ENCODE measurements at places on chromosomes 4 and X.

DNA sequence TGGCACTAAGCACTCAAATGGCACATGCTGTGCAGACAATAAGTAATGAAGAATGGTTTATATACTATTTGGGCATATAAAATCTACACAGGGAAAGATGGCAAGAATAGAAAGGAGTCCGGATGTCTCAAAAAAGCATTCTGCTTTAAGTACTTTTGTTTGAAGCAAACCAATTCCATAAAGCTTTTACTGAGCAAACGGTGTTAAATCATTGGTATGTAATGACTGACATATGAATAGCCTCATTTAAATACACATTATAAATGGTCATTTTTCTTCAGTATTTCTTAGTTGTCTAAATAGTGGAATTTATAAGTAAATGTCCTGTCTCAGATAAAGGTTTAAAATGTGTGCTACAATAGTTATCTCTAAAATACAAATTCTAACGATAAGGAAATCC lies 6.0 kb downstream of the FBXO8 start:
- no peak for DNase-seq

DNA sequence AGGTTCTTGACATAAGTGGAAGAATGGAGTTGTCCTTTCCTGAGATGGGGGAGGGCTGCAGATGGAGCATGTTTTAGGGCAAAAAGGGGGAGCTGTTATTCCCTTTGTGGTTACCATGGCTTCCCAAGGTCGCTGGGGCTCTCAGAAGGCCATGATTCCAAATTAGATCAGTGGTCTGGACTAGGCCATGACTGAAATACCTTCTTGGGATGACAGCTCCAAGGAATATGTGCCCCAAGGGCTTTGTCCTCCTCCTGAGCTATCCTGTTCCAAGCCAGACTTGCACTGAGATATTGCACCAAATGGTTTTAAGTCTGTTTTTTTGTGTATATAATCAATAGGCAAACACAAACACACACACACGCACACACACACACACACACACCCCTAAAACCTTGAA lies 3.0 kb upstream of the RBPJ start:
- no peak for DNase-seq

DNA sequence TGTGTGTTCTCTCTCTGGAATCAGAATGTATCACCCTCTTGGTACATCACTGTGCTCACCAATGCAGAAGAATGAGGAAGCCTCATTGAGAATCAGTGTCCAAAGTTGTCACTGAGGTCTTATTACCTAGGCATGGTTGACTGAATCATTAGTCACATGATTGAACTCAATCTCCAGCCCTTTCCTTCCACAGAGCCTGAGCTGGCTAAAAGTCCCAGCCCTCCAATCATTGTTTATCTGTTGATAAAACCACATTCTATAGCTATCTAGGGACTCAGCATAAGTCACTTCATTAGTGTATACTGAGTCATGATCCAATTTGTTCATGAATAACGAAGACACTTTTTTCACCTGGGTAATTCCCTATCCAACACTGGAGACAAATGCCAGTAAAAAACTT lies 396.8 kb downstream of the TRAM1L1 start:
- DNase-seq = no peak

DNA sequence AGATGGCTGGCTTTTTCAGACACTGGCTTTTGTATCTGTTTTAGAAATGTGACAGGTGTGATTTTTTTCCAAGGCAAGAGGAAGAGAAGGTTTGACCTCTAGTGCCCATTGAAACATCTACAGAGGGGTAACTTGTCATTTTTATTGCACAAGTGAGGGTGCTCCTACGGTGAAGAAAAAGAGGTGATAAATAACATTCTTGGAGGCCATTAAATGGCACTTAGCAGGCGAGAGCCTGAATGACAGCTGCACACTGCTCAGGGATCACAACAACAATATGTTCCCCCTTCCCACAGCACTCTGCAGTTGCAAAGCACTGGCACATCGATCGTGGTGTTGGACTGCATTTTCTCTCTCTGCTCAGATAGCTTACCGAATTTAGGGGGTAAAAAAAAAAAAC lies 22.9 kb downstream of the FAM184B start:
- no peak for DNase-seq

DNA sequence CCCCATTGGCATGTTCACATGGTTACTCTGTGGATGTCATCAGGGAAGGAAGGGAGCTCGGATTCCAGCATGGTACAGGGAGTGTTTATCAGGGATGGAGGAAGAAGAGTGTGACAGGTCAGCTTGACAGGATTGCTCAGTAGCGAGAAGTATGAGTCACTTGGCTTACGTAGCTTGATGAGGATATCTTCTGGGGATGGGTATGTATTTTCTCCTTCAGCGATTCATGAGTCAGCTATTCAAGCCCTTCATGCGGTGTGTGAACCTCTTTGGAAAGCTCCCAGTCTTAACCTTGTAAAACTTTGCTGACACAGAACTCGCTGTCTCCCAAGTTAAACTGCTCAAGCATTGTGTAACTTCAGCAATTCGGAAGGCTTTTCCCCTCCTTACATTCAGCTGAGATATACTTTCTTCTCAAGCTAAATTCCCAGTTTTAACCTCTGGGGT lies 275.4 kb downstream of the ARHGAP10 start:
- no peak for DNase-seq

GRCh38 chr4:181085557-181085956 lies 1157.6 kb upstream of the TENM3 start:
- no peak for DNase-seq

- no peak for DNase-seq
These were observed 102.6 kb downstream of the APBB2 start for GRCh38 chr4:41111791-41112190.

- DNase-seq = no peak
These were observed 71.1 kb downstream of the CCSER1 start for GRCh38 chr4:90198086-90198847.

GRCh38 chr4:20445933-20446723 lies 194.4 kb downstream of the SLIT2 start:
- DNase-seq = no peak

DNA sequence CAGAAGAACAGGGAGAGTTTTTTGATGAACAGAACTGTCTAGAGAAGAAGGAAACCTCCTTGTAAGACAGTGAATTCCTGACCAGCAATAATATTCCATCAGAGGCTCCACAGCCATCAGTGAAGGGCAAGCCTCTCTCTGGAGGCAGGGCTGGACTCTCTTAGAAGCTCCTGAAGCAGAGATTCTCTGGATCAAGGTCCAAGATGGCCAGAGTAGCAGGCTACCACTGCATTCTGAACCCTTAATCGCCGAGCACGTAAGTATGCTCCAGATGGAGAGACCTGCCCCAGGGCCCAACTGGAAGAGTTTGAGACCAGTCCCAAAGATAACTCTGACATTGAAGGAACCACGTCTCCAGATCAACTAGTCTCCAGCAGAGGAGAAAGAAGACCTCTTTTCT lies 16.4 kb downstream of the GABRE start:
- DNase-seq = no peak

- DNase-seq = no peak
These were observed 38.1 kb upstream of the ARSH start for GRCh38 chrX:2967998-2968909.

- no peak for DNase-seq
These were observed 82.4 kb upstream of the MTM1 start for GRCh38 chrX:150486011-150486410.

DNA sequence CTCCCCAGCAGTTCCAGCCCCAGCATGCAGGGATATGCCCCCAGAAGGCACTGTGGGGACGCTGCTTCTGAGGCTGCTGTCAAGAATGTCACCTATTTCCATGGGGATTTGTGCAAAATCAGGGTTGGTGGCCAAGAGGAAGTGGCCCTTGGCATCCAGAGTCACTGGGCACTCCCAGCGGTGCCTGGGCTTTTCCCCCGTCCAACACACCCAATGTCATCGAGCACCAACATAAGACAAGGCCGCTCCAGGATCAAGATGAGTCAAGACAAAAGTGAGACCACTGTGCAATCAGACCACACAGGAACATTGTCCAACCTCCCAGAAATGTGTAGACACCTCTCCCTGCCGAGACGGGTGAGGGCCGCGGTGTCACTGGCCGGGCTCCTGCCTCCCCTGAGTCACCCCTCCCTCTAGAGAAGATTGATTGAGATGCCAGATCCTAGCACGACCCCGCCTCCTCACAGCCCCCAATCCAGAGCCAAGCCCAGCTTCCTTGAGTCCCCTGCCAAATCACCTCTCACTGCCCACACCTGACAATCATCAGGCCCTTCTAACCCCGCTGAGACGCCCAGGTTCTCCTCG lies 194.3 kb downstream of the AFAP1 start:
- no peak for DNase-seq

- no peak for DNase-seq
These were observed 98.1 kb downstream of the MGST2 start for GRCh38 chr4:139763672-139764071.

- no peak for DNase-seq
These were observed 15.7 kb downstream of the ATP8A1 start for GRCh38 chr4:42641161-42641560.

DNA sequence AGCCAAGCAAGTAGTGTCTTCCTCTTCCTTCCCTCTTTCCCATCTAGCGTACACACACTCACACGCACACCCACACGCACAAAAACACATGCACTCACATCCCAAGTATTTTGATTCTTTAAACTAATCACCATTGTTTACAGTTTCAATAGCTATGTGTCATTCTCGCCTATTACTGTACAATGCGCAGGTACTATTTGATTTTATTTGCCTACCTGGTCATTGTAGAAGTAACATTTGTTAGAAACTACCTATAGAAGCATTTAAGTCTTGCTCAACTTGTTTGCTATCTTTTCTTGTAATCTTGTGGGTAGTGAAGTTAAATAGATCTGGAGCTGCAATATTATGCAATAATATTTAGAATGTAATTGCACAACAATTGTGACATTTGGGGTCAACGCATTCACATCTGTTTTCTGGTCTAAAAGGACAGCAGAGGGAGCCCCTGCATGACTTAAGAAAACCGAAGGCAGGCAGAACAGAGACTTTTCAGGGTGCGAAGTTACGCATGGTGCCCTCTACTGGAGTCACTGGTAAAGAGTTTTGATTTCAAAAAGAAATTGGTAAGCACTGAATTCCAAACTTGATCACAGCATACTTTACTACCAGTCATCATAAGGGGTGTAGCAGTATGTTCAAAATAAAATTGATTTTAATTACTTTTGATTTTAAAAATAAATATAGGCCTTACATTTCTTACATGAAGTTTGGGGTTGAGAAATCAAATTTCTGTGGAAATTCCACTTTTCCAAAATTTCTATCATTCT lies 503.3 kb upstream of the FAM241A start:
- DNase-seq = peak; percentile 54

DNA sequence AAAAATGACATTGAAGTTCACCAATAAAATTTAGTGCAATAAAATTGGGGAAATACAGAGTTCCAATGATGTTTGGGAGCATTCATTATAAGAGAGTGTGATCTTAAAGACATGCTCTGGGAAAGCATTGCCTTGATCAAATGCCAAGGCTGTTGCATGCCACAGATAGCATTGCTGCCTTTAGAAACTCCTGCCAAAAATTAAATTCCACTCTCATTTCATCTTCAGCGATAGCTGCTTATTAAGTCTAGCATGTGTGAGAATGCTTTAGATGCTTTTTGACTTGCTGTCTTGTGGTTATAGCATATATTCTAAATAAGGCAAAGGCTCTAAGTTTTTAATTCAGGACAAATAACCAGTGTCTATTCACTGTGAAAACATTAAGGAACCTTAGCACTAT lies 49.3 kb downstream of the NPNT start:
- no peak for DNase-seq

GRCh38 chr4:43864616-43865146 lies 583.9 kb downstream of the KCTD8 start:
- DNase-seq = no peak

DNA sequence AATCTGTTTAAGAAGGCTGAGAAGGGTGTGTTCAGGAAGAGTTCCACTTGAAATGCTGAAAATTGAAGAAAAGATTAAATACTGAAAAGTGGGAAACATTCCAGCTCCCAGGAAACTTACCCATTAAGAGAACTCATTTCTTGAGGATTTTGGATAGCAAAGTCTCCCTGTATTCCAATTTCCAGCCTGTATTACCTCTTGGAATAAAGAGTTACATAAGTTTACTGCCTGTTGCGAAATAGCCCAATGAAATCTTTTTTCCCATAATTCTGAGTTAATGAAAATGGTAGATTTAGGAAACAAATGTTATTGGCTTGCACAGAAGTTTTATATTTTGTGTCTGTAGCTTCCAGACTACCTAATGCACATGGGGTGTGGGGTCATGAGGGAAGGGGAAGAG lies 12.0 kb downstream of the NHSL2 start:
- DNase-seq = no peak

DNA sequence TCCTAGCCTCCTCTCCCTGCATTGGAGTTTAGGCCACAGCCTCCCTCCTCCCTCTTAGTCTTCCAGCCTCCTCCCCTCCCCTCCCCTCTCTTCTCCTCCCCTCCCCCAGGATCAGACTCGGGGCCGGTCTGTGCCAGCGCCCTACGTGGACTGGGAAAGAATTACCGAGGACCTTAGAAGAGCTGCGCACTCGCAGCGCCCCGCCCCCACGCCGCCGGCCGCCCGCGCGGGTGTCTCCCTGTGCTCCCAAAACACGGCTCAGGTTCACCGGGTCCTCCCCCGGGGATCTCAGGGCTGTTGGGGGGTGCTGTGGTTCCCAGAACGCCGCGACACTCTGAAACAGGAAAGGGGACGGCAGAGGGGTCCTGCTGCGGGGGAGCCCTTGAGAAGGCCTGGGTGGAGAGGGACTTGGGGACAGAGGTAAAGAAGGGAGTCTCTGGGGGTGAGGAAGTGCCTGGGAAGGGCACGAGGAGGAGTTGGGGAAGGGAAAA lies 122.3 kb upstream of the TBL1X start:
- DNase-seq = peak; percentile 40

- no peak for DNase-seq
These were observed 116.7 kb downstream of the KLHL8 start for GRCh38 chr4:87103691-87104187.

DNA sequence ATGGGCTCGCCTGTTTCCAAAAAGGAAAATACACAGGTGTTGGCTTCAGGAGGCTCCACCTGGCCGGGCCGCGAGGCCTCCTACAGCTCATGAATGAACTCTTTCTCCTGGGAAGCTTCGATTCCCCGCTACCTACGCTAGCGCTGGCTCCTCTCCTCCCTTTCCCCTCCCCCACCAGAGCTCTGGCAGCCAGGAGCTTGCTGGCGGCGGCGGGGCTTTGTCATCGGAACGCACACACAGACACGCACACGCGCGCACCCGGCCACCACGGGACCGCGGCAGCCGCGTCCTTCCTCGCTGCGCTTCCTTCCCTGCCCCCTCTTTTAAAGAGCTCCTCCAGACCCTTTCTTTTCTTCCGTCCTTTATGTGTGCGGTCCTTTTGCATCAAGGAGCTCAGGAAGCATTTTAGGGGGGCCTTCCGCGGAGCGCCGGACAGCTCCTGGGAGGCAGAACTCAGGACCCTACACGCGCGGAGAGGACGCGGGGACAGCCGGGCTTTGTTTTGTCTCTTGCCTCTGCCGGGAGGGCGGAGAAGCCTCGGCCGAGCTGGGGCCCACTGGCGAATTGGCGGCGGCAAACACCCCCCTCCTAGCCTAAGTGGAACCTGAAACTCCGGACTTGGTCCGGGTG lies 70.2 kb upstream of the BCOR start:
- DNase-seq = no peak

DNA sequence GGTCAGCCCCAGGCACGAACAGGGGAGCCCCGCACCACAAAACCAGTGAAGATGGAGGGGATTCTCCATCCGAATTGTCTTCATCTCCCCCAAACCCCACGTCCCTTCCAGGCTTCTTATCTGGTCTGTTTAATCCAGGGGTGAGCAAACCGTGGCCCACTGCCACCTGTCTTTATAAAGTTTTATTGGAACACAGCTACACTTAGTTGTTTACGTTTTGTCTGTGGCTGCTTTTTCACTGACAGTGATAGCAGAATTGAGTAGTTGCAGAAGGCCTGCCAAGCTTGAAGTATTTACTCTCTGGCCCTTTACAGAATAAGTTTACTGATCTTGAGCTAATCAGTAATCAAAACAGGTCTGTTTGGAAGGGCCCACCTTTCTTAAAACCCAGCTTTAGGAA lies 324.0 kb downstream of the ARHGAP10 start:
- DNase-seq = no peak

Data from GM13977 (cell line).